Central memory CD4-positive, alpha-beta T cell (primary cell): ENCODE measurements at places on chromosomes 2 and 18.

GRCh38 chr18:62318228-62319180 is 6.6 kb upstream of the TNFRSF11A start:
- no peak for DNase-seq

DNA sequence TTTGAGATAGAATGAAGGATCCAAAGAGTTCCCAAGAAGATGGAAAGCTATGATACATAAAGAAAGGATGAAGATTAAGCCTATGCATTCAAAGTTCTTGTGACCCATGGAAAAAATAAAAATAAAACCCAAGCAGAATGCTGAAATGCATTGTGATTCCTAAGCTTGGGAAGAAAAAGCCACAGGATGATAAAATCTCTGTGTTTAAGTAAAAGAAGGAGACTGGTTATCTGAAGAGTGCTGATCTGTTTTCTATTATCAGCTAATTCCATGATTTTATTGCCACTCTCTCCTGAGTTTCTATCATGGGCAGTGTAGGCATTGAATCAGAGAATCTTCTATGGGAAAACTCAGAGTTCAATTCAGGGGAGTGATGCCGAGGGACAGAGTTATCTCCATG is 103.1 kb upstream of the LTBP1 start:
- DNase-seq: no peak

DNA sequence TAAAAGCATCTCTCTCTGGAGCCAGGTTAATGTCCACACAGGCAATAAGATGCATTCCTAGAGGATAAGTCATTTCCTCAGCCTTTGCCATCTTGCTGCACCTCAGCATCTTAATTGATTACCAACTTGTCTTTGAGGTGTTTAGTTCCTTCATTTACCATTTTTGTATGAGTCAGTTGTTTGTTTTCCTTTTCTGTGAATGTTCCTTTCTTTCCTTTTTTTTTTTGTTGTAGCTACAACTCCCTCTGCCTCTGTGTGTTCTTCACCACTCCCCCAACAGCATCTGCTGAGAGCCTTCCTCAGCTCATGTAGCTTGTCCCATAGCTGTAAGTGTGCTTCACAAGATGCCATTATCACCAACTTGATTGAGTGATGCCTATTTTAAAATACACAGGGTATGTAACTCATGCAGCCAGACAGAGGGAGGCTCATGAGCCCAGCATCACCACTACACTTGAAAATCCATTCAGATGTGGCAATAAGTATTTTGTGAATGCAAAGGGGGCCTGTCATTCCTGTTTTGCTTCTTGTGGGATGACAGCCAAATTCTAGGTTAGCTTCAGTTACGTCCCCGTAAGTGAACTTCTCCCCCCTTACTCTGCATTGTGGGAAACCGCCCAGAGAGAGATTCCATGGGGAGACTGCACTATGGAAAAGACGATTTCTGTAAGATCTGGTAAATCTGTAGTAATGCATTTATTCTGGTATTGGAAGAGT is 315.9 kb upstream of the ZEB2 start:
- DNase-seq: no peak

GRCh38 chr2:239945751-239946561 is 79.2 kb downstream of the NDUFA10 start:
- DNase-seq: no peak

GRCh38 chr2:66323406-66323805 is 111.5 kb upstream of the MEIS1 start:
- no peak for DNase-seq

DNA sequence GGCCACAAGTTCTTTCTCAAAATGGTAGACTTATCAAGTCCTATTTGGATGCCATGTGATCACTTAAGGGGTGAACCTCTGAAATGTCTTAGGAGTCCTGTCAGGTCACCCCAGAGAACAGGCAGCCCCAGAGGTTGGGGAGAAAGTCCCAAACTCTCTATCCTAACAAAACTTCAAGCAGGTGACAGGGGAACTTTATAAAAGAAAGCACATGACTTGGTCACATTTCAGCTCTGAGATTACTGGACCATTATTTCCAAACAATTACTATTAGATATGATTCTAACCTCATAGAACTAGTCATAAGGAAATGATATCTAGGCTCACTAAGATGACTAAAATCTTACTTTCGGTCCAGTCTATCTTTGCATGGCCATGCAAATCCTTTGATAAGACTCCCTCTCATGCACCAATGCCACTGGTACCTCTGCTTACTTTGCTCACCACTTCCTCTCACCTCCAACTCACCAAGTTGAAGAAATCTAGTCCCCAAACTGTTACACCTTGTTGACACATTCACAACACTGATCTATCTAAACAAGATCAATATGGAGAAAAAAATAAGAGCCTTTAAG is 107.0 kb downstream of the GALNT14 start:
- DNase-seq: no peak

- no peak for DNase-seq
Observed at GRCh38 chr18:63164396-63164795, 155.2 kb downstream of the BCL2 start.

DNA sequence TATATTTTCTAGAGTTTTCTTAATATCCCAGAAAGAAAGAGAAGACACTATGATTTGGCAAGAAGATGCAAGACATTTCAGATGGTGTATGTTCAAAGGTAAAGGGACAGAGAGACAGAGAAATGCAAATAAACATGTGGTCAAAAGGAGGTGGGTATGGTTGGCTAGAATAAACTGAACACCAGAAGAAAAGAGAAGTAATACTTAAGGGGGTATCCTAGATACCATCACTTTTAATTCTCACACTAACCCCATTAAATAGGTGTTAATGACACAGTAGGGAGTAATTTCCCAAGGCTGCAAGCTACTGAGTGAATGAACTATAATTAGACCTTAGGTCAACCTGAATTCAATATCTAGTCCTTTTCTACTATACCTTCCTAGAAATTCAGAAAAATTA is 111.2 kb upstream of the CD226 start:
- no peak for DNase-seq

GRCh38 chr2:39849064-39849463 is 70.0 kb upstream of the THUMPD2 start:
- no peak for DNase-seq
